Activated CD4-positive, CD25-positive, alpha-beta regulatory T cell treated with anti-CD3 and anti-CD28 coated beads, Interleukin-2, amount 50 U/mL, for 72 hours (primary cell): ENCODE measurements at places on chromosomes 7 and 10.

GRCh38 chr7:41170466-41170865 lies 532.4 kb downstream of the INHBA start:
- DNase-seq = no peak

- DNase-seq = no peak
Observed at GRCh38 chr10:132138133-132138532, 48.6 kb upstream of the DPYSL4 start.

DNA sequence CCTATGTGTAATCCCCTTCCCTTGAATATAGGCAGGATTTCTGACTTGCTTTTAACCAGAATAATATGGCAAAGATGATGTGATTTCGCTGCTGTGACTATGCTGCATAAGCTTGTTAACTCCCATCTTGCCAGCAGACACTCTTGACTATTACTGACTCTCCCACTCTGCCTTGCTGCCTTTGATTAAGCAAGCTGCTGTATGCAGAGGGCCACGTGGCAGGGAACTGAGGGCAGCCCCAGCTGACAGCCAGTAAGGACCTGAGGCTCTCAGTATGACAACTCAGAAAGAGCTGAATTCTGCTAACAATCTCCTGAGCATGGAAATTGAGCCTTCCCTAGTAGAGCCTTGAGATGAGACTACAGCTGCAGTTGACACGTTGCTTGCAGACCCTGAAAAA lies 279.4 kb upstream of the CACNA2D1 start:
- no peak for DNase-seq

DNA sequence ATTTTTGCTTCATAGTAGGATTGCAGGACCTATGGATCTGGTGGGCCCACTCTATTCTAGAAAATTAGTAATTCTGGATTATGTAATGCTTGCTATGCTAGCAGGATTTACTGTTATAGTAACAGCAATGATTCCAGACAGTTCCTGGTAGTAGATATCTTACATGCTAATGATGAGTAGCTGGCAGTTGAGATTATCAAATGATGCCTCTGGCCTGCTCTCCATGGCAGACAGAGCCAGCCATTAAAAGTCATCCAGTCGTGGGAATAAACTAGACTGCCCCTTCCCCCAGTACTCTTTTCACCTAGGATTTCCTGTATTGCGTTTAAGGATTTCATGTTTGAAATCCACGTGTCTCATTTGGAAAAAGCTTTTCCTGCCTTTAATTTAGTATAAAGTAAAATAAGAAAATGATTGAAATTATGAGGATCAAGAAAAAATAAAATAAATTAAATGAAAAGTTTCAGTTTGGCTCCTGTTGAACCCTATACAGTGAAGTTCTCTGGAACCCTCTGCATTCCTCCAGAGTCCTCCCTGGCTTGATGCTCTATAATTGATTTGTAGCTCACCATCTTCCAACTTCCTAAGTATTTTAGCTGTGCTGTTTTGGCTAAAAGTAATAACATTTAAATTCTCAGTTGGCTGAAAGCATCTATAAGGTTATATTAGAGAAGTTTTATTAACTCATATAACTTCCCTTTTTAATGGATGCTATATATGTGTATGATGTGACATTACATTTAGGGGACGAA lies 14.6 kb downstream of the UMAD1 start:
- DNase-seq = no peak

GRCh38 chr7:156792611-156793010 lies 100.4 kb downstream of the LMBR1 start:
- DNase-seq = no peak

DNA sequence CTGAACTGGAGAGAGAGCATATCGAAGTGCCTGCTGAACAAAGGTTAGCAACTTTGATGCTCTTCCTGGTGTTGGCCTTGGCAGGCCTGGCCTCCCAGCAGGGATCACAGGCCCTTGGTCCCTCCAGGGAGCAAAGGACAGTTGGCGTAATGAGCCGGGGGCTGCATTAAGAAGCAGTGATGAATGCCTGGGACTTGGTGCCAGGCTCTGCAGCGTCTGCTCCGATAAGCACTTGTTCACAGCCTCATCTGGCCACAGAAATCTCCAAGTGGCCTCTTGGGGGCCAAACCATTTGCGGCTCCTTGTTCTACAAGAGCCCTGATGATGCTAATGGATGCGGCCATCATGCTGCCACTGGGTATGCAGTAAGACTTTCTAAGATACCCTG lies 31.8 kb downstream of the CRHR2 start:
- DNase-seq = no peak
